ENCODE measurements at places on chromosomes 2 and 18.
A peak's percentile ranks its signal among the peaks of the same experiment; 100 is the strongest.

DNA sequence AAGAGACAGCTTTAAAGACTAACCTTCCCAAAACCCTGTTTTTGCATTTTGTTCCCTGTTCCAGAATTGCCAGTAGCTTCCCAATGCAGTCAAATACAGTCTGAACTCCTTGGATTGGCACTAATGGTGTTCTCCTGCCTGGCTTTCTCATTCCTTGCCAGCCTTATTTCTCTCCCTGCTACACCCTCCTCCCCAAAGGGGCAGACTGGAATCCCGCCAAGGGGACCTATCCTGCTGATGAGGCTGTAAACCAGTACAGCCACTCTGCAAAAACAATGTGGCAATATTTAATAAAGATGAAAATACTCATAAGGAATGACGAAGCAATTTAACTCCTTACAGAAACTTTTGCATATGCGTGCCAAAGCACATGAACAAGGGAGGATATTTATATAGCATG lies 4.5 kb upstream of the SLC4A5 start:
- no peak for DNase-seq

GRCh38 chr18:5463390-5463789 lies 80.4 kb downstream of the EPB41L3 start:
- peak; percentile 21 for DNase-seq

DNA sequence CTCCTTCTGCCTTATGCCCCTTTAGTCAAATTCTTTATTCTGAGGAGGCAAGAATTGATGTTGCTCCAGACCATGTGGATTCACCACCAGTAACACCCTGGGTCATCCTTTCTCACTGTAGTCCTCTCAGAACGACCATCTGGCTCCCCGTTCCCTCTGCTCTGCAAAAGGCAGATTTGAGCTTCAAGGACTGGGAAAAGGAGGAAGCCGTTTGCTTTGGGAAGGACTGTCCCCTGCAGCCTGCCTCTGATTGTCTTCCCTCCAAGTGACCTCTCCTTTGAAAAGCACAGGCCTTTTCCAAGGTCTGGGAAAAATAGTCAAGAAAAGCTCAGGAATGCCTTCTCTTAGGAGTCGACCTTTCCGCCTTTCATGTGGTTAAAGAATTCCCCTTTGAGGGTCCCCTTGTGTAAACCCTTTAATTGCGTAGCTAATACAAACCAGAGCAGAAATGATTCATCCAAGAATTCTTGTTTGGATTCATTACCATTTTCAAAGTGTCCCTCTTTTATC lies 130.1 kb upstream of the COPS8 start:
- DNase-seq = no peak

- DNase-seq = no peak
Observed at GRCh38 chr18:33957707-33958106, 267.0 kb downstream of the NOL4 start.

DNA sequence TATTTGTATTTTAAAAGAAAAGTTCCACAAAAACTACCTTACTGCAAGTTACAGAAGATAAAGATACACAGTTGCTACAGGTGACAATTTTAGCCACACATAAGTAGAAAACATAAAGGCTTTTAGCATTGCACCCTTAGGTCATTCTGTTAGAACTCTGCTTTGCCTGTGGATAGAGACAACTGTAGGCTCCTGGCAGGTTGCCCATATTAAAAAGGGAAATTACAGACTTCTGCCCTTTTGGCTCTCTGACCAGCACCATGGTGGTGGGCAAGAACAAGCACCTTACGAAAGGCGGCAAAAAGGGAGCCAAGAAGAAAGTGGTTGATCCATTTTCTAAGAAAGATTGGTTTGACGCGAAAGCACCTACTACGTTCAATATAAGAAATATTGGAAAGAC lies 223.3 kb downstream of the MC4R start:
- no peak for DNase-seq

DNA sequence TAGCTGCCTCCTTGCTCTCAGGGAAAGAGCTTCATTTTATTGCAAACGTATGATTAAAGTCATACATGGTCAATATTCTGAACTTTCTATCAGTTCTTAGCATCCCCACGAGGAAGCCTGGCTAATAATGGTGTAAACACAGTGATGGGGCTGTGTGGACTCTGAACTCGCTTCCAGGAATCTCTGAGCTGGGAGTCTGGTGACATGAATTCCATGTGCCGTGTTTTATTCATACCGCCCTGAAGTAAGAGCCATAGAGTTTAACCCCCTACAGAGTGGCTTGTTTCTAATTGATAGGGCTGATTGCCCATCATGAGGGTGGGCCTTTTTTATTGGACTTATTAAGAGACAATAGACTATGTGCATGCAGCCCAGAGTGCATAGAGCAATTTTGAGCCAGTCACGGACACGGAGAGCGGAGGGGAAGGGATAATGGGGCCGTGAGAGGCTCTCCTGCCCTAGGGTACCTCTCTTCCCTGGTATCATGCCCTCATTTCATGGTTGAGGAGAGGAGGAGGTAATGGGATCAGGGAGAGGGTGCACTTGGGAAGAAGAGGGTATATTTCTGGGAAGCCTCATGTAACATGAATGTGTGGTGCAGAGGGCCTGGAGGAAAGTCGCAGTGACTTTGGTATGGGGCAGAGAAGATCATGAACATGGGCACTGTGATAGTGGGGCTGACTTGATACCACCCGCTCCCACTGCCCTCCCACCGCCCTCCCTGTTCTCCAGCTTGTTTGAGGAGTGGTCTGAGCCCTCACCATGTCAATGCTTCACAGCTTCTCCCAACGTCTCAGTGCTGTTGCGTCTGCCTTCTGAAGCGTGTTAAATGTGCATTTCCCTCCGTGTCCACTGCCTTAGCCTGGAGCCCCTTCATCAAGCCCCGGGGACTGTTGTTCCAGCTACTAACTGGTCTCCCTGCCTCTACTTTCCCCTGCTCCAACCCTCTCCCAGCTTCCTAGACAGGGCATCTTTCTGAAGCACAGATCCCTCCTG lies 73.2 kb downstream of the IL1R2 start:
- no peak for DNase-seq

DNA sequence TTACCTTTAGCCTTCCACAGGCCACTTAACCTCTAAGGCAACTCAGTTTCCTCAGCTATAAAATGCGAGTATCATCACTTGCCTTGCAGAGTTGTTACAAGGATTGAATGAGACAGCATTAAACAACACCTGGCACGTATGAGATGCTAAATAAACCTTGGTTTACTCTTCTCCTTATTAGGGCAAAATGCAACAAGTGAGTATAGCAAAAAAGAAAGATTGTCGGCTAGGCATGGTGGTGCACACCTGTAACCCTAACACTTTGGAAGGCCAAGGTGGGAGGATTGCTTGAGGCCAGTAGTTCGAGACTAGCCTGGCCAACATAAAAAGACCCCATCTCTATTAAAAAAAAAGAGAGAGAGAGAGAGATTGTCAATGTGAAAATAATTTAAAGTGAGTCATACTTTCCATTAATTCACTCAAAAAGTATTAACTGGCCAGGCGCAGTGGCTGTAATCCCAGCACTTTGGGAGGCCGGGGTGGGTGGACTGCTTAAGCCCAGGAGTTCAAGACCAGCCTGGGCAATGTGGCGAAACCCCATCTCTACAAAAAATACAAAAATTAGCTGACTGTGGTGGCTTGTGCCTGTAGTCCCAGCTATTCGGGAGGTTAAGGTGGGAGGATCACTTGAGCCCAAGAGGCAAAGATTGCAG lies 8.0 kb downstream of the ATAD2B start:
- DNase-seq = no peak

DNA sequence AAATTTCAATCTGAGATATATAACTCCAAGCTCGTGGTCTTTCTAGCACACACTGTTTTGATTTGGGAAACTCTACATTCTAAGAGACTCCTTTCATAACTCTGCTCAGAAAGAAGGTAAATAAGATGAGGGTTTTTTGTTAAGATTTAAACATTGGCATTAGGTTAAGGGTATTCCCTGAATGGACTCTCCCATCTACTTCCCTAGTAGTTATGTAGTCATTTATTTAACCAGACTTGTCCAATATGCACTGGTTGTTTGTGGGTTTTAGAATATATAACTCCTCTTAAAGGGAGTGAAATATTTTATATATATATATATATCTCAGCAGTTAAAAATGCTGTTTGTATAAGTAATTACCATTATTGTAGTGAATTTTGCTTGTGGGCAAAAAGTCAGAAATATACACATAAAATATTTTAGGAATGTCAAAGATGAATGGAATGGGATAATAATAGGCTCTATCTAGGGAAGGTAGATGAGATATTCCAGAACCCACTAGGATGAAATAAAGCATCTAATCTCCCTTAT lies 61.5 kb upstream of the WDR75 start:
- no peak for DNase-seq

DNA sequence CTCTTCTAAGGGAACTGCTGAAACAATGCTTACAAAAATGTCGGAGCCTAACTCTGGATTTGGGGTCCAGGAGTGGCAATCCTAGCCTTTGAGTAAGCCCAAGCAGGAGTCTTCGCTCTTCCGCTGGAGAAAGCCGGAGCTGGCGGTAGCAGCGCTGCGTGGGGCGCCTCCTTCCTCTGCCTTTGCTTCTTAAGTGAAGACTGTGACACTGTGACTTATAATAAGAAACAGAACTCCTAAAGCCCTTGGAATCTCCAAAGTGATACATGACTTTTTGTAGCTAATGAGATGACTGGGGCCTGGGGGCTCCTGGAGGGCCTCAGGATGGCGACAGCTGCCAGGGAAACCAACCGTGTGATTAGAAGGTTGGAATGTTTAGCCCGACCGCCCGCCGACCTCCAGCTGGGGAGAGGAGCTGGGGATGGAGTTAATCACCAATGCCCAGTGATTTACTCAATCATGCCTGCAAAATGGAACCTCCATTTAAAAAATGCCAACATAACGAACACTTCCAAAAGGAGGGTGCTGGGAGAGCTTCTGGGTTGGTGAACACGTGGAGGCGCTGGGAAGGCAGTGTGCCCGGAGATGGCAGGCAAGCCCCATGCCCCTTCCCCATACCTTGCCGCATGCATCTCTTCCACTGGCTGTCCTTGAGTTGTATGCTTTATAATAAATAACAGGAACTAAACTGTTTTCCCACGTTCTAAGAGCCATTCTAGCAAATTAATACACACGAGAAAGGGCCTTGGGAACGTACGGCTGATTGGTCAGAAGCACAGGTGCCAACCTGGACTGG lies 29.0 kb upstream of the MAL start:
- DNase-seq = no peak

- DNase-seq = no peak
Observed at GRCh38 chr2:72003124-72003523, 144.5 kb downstream of the CYP26B1 start.

- no peak for DNase-seq
Observed at GRCh38 chr2:62577994-62578781, 72.2 kb upstream of the TMEM17 start.

- DNase-seq = no peak
Observed at GRCh38 chr2:64721320-64721623, 67.6 kb upstream of the SERTAD2 start.

- DNase-seq = no peak
Observed at GRCh38 chr2:10449838-10450691, 1.9 kb upstream of the ODC1 start.

- no peak for DNase-seq
Observed at GRCh38 chr2:11122380-11122779, 32.9 kb upstream of the SLC66A3 start.

GRCh38 chr2:126399001-126399400 lies 257.0 kb upstream of the GYPC start:
- DNase-seq = no peak

DNA sequence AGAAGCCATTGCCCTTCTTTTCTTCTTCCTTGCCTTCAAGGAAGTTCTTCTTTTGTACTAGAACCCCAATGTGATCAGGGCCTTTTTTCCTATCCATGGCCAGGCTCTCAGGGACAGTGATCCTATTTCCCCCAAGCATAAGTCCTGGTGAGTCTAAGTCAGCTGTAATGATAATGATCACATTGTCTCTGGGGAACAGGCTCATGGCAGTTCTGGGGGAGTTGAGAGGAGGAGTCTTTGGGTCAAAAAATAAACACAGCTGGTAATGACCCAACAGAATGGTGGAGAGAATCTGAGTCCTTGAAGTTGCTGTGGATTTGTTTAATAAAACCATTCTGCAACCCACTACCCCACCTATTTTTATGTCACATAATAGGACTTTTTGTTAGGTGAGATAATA lies 96.6 kb downstream of the SOCS6 start:
- DNase-seq = no peak

GRCh38 chr2:44348400-44348799 lies 12.9 kb downstream of the PREPL start:
- DNase-seq = no peak

- no peak for DNase-seq
Observed at GRCh38 chr18:37902344-37902743, 336.7 kb upstream of the CELF4 start.

DNA sequence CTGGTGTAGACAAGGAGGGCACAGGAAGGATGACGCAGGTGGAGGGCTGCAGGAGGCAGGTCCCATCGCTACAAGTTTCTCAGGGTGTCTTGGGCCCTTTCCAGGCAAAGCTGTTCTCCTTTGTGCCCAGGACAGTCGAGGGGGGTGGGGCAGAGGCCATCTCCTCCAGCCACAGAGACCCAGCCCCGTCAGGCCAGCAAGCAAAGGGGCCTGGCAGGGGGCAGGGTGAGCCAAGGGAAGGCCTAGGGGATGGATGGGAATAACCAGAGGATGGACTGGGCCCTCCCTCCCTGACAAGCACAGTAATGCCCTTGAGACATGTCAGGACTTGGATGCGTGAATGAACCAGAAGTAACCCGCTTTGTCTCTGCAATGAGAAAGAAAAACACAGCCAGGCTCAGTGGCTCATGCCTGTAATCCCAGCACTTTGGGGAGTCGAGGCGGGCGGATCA lies 6.3 kb downstream of the TCF23 start:
- no peak for DNase-seq

- no peak for DNase-seq
Observed at GRCh38 chr2:173881461-173881860, 83.7 kb downstream of the SP3 start.

DNA sequence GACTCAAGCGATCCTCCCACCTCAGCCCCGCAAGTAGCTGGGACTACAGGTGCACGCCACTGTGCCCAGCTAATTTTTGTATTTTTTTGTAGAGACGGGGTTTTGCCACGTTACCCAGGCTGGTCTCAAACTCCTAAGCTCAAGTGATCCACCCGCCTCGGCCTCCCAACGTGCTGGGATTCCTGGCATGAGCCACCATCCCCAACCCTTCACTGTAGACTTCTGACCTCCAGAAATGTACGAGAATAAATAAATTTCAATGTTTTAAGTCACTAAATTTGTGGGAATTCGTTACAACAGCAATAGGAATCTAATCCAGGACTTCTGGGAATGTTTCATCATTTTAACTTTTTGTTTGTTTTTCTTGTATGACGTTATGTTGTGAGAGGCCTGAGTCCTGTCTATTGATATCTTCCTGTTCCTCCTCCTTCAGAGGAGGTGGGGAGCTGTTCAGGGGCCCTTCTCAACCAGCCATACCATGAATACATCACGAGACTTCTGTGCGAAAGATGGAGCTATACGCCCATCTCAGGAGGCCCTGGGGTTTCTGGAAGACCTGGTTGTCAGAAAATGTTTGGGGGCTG lies 40.0 kb downstream of the TEX44 start:
- DNase-seq = no peak

GRCh38 chr2:112891385-112891831 lies 19.6 kb upstream of the IL37 start:
- no peak for DNase-seq

- DNase-seq = no peak
Observed at GRCh38 chr2:240170883-240171282, 30.4 kb upstream of the OTOS start.

GRCh38 chr18:57819671-57820460 lies 16.8 kb upstream of the ATP8B1 start:
- DNase-seq = no peak

All from CD4-positive, alpha-beta T cell treated with Interferon gamma for 1 hour (primary cell).